ENCODE measurements at places on chromosomes 16 and 17. TPM values are rescaled to one million over a fixed set of nuclear protein-coding genes. Genes with fewer than 3 reads are reported as not detected.

DNA sequence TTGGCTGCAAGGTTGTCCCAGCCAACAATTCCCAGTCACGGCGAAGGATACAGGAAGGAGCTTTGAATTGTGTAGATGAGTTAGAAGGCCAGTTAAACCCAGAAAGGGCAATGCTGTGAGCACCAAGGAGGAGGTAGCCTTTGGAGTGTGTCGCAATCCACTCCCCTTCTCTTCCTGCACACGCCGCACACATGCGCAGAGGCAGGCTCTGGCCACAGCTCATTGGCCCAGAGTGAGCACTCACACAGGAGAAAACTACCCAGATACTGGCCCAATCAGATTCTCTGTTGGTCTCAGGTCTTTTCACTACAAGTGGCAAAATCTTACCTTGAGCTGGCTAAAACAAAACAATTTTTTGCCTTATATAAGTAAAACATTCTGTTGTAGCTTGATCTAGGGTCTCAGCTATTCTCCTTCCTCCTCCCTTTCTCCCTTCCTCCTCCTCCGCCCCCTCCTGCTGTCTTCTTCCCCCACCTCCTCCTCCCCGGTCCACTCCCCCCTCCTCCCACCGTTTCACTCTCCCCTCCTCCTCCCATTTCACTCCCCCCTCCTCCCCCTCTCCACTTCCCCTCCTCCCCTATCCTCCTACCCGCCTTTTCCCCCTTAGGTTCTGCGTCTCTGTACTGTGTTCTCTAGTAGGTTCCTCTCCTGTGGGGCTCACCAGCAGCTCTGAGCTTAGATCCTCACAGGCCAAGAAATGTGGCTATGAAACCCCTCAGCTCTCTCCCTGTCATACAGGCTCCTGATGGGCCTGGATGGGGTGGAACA lies 344.9 kb downstream of the CPPED1 start:
- no peak for DNase-seq

- no peak for DNase-seq
These were observed 352.4 kb downstream of the C16orf95 start for GRCh38 chr16:86964796-86965241.

- DNase-seq, result peak; percentile 64
These were observed 26.1 kb upstream of the CBFA2T3 start for GRCh38 chr16:89002851-89003830.

GRCh38 chr17:32350666-32351418 lies 885 bp downstream of the ZNF207 start:
- peak; percentile 37 for DNase-seq

- no peak for DNase-seq
These were observed 24.9 kb upstream of the RHBDL3 start for GRCh38 chr17:32240750-32241149.

DNA sequence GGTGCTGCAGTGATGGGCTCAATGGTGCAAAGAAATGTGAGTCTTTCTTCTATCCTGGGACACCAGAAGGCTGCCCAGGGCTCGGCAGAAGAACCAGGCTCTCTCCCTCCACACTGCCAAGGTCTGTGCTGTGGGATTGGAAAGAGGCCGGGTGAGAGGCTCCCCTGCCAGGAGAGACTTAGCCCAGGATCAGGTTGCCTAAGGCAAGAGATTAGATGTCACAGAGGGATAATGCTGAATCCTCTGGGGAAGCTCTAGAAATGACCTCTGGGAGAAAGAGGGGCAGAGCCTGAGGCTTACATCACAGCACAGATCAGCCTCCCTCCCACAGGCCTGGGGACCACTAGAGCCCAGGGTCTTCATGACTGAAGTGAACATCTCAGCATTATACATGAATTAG lies 5.7 kb upstream of the DOC2B start:
- DNase-seq, result no peak

DNA sequence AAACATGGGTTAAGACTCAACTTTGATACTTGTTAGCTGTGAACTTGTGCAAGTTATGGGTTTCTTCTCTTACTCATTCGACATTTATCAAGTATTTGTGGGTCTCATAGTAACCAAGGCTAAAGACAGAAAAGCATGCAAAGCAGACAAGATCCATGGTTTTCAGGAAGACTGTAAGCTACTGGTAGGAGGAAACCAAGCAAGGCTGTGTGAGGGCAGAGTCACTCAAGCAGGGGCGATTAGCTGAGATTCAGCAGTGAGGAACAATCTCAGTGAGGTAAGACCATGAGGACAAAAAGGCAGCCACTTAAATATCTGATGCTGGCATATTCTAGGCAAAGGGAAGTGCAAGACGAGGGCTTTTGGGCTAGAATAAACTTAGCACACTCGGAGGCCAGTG lies 29.5 kb downstream of the MBTD1 start:
- DNase-seq, result no peak

GRCh38 chr16:57959121-57959520 lies 11.8 kb downstream of the CNGB1 start:
- DNase-seq, result no peak

- no peak for DNase-seq
These were observed 87.6 kb downstream of the XYLT1 start for GRCh38 chr16:17382949-17383863.

Gene ZG16B
- polyA plus RNA-seq, result 0.47 TPM

Gene MAF
- polyA plus RNA-seq, result 0.37 TPM

Gene KCNH4
- polyA plus RNA-seq, result 0.57 TPM

Gene AATK
- 0.19 TPM for polyA plus RNA-seq

Gene FOXL1
- polyA plus RNA-seq, result 2.8 TPM

All from SK-N-SH (cell line).